PC-9 (cell line): ENCODE measurements at places on chromosomes 6 and 20. TPM values are rescaled to one million over a fixed set of nuclear protein-coding genes. Genes with fewer than 3 reads are reported as not detected.

- no peak for DNase-seq
These were observed 79.5 kb upstream of the PREP start for GRCh38 chr6:105482227-105482844.

GRCh38 chr6:29745855-29746449, 22.7 kb downstream of the HLA-F start:
- DNase-seq = no peak

The KCNK5 gene
- 11.9 and 14.3 TPM in 2 replicates for total RNA-seq

DNA sequence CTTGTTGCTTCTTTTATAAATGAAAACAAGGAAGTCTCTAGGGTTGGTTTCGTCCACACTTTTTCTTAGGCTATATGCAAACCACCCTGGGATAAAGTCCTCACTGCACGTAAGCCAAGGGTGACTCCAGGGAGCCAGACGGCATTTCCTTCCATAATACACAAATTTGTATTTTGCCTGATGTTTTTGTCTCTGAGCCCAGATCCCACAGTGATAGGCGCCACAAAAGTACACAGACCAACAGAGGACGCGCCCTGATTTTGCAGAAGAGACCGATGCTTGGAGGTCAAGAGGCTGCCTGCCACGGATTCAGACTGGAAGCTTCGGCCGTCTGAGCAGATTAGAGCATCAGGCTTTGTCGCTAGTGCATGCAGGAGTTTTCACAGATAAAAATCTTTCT, 22.8 kb downstream of the FOXQ1 start:
- no peak for DNase-seq

The IP6K3 gene
- total RNA-seq = not detected in 2 replicates

DNA sequence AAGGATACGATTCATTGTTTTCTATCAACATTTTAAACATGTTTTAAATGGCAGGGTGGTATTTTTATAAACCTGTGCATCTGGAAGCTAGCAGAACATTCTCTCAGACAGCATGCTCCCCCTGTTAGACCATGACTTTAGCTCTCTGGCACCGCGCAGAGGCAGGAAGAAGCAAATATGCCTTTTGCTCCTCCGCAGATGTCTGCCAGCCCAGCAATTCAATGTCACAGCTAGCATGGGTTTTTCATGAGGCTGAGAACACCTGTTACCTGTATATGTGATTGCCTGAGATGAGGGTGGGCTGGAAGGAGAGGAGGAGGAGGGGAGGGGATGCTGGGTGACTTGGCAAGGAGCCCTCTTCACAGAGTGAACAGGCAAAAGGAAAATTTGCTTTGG, 6.7 kb downstream of the MTCH1 start:
- no peak for DNase-seq
